ENCODE measurements at places on chromosomes 12 and 14.

- DNase-seq = no peak
These were observed 124.4 kb downstream of the MED13L start for GRCh38 chr12:116153113-116153512.

GRCh38 chr12:79687711-79688260 is 3.0 kb downstream of the PAWR start:
- DNase-seq = no peak

DNA sequence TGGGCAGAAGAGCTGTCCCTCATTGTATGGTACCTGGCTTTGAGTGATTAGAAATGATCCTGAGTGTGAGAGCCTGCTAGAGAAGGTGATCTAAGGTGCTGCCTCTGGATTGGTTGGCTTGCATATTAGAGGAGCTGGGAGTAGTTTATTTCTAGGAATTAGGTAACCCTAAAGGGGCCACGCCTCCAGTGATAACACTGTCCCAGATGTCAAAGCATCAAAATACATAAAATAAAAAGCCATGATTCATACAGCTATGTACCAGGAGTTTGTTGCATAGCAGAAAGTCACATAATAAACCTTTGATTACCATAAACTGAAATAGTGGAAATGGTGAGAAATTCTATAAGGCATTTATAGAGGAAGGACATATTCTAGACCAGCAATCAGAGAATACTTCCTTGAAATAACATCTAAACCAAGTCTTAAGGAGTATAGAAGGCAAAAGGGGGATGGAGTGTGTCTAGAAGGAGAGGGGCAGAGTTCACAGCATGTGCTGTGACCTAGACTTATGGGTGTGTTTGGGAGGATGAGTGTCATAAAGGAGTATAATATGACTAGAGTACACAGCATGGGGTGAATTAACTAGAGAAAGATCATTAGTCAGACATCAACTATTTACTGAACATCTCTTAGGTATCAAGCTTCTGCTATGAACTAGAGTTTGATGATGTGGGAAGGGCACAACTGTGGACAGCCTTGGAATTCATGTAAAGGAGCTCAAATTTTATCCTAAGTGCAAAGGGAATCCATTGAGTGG is 686.4 kb downstream of the GALC start:
- DNase-seq = no peak

DNA sequence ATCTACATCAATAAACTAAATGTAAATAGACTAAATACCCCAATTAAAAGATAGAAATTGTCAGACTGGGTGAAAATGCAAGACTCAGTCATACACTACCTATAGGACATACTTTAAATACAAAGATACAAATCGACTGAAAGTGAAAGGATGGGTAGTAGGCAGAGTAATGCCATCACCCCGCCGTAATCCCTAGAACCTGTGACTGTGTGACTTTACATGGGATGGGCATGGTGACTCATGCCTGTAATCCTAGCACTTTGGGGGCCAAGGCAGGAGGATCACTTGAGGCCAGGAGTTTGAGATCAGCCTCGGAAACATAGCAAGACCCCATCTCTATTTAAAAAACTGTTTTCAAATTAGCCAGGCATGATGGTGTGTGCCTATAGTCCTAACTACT is 2.6 kb upstream of the EVL start:
- DNase-seq = no peak

- no peak for DNase-seq
These were observed 47.4 kb downstream of the AVPR1A start for GRCh38 chr12:63103494-63104131.

- no peak for DNase-seq
These were observed 58.7 kb downstream of the ITPK1 start for GRCh38 chr14:93056840-93057585.

Measured in T follicular helper cell (primary cell).